Amniotic stem cell (primary cell): ENCODE measurements at places on chromosomes 5 and 9.

DNA sequence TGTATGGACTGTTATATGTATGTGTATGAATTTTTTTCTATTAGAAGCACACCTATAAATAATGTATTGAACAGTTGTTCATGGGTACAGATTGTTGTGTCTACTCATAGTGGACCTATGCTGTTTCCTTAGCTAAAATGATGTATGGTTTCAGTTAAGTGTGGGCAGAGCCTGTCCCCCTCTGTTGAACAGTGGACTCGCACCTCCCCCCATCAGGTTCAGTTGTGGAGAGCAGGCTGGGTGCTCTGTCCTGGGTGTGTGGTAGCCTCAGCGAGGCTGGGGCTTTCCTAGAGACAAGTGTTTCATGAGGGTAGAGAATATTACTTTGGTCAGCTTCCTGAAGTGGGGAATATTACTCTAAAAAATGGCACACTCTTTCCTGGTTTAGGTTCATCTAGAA is 47.4 kb upstream of the LRRTM2 start:
- DNase-seq: no peak

DNA sequence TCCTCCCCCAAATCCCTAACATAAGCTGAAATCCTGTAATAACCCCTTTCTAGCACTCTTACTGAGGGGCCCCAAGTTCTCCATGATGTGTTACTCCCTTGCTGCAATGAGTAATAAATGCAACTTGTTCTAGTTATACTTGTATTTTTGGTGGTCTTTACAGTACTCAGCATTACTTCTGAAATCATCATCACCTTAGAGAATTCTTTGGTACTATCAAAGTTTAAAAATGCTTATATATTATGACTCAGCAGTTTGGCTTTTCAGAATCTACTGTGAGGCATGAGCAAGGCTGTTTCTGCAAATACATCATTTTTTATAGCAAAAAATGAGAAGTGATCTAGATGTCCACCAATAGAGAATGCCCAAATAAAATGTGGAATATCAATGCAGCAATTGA is 20.7 kb upstream of the ROPN1L start:
- no peak for DNase-seq

GRCh38 chr5:39209924-39210323 is 9.4 kb downstream of the FYB1 start:
- DNase-seq: no peak

DNA sequence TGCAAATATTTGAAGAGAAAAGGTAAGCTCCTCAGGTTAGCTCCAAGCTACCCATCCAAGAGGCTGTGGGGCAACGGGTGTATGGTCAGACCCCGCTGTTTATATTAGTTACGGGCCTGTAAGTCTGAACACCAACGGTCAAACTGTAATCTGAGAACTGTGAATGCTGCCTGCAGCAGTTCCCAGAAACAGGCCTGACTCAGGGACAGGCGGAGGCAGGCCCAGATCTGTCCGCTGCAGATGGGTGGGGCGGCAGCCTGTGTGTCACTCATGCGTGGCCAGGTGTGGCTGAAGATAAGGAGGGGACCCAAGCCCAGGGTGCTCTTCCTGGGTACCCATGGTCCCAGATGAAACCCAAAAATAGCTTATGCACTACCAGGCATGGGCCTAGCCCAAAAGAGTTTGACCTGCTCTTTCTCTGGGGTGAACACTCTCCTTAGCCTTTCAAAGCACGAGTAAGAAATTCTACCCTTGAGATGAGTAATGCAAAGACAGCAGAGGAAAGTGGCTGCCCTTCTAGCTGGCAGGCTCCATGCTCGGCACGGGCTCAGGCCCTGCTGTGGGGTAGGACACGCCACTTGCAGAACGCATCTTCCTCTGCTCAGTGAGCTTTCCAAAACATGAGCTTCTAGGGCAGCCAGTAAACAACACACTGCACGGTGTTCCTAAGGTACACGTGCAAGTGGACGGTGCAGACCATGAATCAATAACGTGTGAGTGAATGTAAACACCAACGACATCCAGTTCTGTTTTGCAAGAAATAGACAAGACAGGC is 9.1 kb downstream of the UBAC1 start:
- no peak for DNase-seq

GRCh38 chr9:88737031-88737430 is 202.1 kb downstream of the NXNL2 start:
- DNase-seq: no peak

DNA sequence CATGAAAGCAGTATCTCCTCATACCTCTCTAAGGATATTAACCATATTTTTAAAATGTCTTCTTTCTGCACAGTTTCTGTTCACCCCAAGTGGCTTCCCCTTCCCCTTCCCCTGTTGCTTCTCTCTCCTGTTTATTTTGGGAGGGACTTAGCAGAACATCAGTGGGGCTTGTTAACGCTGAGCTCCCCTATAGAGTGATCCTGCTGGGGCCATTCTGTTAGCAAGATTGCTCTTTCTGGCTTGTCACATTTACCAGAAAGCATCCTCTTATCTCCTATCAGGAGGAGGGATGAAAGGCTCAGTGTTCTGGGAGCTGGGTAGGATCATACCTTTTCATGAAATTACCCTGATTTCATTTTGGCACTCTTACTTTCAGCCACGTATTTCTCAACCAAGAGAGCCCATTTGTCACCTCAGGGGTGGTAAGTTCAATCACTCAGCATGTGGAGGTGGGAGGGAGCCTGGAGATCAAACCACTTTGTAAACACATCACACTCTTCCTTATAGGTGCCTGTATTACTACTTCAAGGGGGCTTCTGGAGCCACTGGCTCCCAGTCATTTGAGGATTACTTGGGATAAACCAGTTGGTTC is 16.7 kb downstream of the NXNL2 start:
- no peak for DNase-seq

DNA sequence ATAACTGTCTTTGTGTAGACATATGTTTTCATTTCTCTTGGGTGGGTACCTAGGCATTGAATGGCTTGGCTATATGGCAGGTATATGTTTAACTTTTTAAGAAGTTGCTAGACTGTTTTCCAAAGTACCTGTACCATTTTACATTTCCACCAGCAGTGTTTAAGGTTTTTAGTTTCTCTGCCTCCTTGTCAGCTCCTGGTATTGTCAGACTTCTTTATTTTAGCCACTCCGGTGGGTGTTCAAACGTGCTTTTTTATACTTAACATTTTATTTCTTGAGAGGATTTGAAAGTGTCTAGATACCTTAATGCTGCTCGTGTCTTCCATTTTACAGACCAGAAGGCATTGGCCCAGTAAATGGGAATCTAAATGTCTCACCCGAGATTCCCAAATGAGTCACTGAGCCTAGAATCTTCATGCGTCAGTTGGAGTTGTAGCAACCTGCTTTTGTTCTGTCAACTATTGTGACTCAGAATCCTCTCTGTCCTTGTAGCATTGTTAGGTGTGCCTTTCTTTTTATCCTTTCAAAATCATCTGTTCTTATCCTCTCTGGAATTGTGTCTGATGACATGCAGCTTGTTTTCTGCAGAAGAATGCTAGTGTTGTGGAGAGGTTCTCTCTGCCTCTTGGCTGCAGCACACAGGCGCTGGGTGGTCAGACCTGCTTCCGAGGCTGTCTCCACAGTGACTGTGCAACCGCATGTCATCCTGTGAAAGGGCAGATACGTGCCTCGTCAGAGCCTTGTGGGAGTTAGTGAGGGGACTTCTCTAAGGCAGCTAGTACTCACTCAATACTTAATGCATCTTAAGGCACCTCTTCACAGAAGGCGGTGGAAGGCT is 291.8 kb downstream of the AOPEP start:
- DNase-seq: peak; percentile 91

DNA sequence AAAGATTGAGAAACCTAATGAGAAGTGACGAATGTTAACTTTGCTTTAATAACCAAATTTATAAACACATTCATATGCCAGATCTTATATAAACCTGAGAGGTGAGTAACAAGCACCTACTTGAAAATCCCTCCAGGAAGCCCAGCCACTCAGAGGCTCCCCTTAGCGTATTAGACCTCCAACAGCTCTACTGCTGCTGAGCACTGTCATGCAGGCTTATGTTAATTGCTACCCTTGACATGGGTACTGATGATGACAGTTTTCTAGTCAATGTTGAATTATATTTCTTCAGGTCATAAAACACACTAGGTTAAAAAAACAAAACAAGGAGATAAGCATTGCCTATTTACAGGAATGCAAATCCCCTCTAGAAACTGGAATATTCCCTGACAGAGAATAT is 161.2 kb downstream of the MPDZ start:
- no peak for DNase-seq

DNA sequence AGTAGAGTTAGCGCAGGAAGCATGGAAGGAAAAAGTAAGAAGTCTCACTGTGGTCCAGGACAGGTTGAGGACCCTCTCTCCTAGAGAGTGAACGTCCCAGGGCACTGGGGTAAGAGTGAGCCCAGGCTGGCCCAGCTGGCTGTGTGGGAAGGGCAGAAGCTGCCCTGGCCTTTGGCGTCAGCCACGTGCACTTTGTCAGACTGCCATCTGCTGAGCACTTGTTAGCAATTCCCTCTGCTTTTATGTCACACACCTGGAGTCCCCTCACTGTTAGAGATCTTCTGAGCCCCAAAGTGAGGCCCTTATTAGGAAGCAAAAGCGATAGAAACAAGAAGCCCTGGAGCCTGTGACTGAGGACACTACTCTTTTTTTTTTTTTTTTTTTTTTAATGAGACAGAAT is 79.1 kb downstream of the UGCG start:
- DNase-seq: no peak

GRCh38 chr5:92637247-92637646 is 943.8 kb downstream of the NR2F1-AS1 start:
- no peak for DNase-seq

GRCh38 chr5:16564248-16564867 is 52.4 kb downstream of the RETREG1 start:
- no peak for DNase-seq

DNA sequence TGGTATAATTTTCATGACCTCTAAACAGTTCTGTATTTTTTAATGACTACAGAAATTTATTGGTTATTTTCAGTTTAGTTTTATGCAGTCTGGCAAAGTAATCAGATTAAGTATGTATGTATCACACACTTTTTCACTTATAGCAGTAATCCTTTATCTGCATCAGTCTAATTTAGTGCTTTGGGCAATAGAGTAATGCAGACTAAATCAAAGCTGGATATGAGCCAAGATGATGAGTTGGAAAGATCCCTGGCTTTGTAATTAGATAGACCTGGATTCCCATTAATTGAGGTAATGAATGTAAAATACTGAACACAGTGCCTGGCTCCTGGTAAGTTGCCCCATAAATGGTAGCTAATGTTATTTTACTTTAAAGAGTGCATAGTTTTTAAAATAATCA is 215.4 kb upstream of the TLX3 start:
- DNase-seq: no peak

- DNase-seq: no peak
These were observed 52.7 kb downstream of the WNK2 start for GRCh38 chr9:93236541-93237206.

DNA sequence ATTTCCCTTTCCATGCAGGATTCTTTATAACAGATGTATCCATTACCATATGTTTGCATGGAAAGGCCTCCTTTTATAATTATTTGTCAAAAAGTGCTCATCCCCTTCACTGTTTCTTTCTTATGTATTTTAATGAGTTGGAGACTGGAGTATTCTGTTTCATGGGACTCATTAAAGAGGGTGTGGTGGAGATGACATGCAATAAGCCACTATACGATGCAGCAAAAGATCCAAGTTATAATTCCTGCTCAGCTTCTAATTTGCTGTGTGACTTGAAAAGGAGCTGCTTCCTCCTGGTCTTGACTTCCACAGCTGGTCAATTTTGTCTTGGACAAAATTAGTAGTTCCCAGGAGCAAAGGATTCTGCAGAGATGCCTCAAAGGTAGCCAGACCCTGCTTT is 13.9 kb downstream of the SGCD start:
- DNase-seq: no peak

GRCh38 chr9:79583952-79584654 is 12.3 kb downstream of the TLE4 start:
- DNase-seq: no peak

DNA sequence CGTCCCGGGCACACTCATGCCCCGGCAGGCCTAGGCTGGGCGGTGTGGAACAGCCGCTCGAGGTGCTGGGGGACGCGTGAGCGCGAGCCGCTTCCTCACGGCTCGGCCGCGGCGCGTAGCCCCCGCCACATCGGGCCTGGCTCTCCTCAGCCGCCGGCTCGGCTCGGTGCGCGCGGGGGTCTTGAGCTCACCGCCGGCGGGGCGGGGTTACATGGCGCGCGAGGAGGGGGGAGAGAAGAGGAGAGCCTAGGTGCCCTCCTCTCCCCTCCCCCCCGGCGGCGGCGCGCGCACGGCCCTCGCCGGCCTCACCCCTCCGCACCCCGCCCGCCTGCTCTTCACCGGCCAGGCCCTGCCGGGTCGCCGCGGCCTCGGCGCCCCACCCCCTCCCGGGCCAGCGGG is 7.7 kb downstream of the RANBP6 start:
- peak; percentile 11 for DNase-seq

- DNase-seq: no peak
These were observed 169.3 kb downstream of the SEMA5A start for GRCh38 chr5:9376363-9377117.

GRCh38 chr5:80777347-80778287 is 122.8 kb upstream of the DHFR start:
- no peak for DNase-seq

DNA sequence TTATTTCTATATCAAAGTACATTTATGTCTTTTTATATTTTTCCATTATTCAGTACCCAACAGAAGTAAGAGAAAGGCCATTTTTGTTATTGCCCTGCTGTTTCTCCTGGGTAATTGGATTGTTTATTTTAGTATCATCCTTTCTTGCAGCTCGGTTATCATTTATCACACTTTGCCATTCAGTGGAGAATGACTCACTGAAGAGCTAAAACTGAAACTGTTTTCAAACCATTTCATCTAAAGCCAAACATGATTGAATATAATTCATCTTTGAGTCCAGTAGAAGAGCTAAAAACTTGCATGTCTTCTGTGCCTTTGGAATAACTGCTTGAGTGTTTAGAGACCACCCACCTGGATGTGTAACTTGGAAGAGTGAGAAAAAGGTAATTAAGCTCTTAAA is 139.5 kb upstream of the PRDM9 start:
- DNase-seq: no peak

- peak; percentile 26 for DNase-seq
These were observed 81.1 kb upstream of the TNFAIP8 start for GRCh38 chr5:119274767-119275130.

GRCh38 chr5:142861011-142861410 is 90.8 kb downstream of the ARHGAP26 start:
- no peak for DNase-seq

- no peak for DNase-seq
These were observed 90.5 kb downstream of the ADAMTS12 start for GRCh38 chr5:33801292-33801691.

GRCh38 chr5:146042628-146043279 is 62.6 kb downstream of the PLAC8L1 start:
- DNase-seq: no peak

- no peak for DNase-seq
These were observed 38.6 kb downstream of the NFIB start for GRCh38 chr9:14275331-14275730.

- DNase-seq: no peak
These were observed 62.8 kb upstream of the PPP1R26 start for GRCh38 chr9:135416664-135417290.

- no peak for DNase-seq
These were observed 163.0 kb downstream of the SMARCA2 start for GRCh38 chr9:2178034-2178734.

GRCh38 chr9:26157411-26157810 is 479.2 kb upstream of the TUSC1 start:
- DNase-seq: no peak
